ENCODE measurements at places on chromosomes 11 and 22.
A peak's percentile ranks its signal among the peaks of the same experiment; 100 is the strongest.

DNA sequence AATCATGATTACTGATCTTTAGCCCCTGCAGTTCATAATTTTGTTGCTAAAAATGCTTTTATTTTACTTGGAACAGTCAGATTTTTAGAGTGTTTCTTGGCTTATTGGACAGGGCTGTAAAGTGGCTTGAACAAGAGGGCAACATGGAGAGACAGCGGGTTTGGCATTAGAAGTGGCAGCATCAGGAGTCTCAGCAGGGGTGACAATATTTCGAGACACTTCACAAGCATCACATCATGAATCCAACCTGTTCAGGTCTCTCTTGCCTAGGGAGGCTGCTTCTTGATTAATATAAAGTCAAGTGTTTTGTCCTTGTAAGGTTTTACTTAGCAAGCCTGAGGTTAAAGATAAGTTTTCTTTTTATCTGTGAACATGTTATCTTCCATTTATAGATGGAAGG, 2249.5 kb downstream of the LRRC4C start:
- DNase-seq, result no peak

DNA sequence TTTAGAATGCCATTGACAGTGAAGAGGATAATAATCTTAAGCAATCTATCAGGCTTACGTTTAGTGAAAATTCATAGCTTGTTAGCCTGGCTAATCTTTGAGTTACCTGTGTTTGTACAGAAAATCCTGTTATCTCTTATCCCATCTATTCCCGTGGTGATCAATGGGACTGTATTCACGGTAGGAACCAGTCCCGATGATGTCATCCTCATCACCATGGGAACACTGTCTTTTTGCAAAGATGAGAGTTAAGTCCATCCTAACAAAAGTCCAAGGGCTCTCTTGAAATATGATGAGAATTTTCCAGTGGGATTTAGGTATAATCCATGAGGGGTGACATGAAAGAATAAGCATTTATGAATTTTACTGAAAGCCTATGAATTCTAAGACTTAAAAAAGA, 762.2 kb downstream of the ETS1 start:
- DNase-seq, result no peak

GRCh38 chr11:84817998-84818397, 809.1 kb downstream of the DLG2 start:
- DNase-seq, result no peak

DNA sequence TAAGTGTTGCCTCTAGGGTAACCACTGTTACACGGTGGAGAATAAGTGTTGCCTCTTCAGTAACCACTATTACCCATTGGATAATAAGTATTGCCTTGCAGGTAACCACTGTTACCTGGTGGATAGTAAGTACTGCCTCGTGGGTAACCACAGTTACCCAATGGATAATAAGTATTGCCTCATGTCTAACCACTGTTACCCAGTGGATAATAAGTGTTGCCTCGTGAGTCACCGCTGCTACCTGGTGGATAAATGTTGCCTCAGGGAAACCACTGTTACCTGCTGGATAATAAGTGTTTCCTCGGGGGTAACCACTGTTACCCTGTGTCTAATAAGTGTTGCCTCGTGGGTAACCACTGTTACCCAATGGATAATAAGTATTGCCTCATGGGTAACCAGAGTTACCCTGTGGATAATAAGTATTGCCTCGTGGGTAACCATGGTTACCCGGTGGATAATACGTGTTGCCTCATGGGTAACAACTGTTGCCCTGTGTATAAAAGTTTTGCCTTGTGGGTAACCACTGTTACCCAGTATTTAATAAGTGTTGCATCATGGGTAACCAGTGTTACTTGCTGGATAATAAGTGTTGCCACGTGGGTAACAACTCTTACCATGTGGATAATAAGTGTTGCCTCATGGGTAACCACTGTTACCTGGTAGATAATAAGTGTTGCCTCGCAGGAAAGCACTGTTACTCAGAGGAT, 12.3 kb upstream of the NXPE4 start:
- no peak for DNase-seq

DNA sequence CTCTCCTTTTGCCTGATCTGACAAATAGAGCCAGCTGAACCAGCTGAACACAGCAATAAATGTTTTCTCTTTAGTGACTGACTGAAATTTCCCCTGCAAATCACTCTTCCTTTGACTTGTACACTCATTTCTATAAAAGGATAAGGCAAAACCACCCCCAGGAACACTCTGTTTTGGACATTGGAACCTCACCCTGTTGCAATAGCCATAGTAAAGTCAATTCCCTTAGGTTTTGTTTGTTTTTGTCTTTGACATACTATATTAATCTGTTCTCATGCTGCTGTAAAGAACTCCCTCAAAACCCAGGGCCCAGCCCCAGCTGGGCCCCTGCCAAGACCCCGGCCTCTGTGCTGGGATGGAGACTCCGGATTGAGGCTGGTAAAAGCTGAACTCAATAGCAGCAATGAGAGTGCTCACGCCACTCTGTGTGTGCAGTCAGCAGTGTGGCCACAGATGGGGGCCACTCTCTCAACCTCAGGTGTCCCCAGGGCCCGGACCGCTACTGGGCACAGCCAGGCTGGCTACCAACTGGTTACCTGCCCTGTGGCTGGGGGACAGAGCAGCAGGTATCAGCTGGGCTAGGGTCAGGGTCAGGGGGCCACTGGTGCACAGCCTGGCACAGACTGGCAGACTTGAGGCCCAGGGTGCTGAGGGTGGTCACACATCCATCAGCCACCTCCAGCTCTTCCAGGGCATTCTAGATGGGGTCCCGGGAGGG, 597.4 kb downstream of the LUZP2 start:
- DNase-seq, result no peak

DNA sequence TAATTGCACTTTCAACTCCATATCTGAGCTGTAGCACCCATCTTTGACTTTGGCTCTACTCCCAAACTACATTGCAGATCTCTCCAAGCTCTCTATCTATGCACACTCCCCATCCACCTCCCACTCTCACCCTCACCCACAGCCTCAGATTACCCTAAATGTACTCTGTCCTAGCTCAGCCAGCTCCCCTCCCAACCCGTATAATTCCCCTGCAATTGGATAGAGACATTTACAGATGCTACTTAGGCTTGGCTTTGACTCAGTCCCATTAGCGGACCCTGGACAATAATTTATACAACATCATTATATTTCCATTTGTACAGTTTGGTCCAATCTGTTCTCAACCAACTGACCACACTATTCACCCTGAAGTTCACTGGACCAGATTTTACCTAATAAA, 338.9 kb upstream of the ANO3 start:
- DNase-seq, result no peak

DNA sequence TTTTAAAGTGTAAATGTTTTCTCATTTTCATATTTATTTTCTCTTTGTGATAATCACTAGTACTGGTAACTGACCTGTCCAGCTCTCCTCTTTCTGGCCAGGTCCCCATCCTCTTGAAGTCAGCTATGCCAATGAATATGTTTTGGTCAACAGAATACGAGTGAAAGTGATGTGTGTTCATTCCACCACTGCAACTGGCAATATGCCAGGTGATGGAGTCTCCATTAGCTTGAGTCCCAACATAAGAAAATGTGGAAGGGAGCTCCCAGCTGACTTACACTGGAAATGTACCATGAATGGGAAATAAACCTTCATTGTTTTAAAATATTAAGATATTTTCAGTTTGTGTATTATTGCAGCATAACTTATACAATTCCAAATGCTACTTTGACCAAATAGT, 75.8 kb downstream of the CCDC34 start:
- no peak for DNase-seq

DNA sequence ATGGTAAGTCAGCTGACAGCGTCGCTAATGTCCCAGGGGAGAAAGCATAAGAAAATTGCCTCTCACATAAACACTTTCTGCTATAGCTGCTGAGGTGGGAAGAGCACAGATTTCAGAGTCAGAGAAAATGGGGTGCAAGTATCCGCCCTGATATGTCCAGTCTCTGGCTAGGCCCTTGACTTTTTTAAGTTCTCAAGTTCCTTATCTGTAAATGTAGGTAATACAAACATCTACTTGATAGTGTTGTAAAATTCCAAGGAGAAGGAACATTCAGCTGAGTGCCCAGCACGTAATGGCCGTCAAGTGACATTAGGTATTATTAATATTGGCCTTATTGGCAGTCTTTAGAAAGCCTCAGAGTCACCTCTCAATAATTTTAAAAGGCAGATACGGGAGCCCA, 143.6 kb downstream of the NTM start:
- DNase-seq, result no peak

- DNase-seq, result no peak
These were observed 248.0 kb downstream of the ST3GAL4 start for GRCh38 chr11:126603486-126603885.

- DNase-seq, result no peak
These were observed 73.7 kb downstream of the DGCR2 start for GRCh38 chr22:19048531-19048930.

DNA sequence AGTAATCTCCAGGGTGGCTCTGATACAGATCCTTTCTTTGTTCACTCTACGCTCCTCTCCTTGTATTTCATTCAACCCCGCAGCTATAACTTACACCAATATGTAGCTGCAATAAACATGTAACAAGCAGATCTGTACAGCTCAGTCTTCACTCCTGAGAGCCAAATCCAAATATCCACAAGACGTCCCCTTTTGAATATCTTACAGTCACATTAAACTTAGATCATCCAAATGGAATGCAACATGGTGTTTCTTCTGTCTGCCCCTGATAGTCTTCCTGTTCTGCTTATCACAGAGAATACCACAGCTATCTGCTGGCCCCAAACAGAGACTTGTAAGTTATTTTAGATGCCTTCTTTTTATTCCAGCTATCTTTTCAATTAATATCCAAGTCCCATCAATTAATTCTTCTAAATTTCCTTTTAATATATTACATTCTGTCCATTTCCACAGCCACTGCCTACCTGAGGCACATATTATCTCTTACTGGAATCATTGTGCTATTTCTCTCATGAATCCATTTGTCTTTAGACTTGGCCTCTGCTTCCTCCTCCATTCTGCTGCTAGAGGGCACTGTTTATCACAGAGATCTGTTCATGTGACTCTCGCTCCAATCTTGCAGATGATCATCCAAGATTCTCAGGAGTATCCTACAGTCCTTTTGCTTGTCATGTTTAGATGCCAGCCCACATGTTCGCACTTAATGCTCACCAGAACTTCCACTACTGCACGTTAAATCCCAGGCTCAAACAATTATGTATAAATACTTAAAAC, 908.6 kb downstream of the NTM start:
- DNase-seq, result no peak

DNA sequence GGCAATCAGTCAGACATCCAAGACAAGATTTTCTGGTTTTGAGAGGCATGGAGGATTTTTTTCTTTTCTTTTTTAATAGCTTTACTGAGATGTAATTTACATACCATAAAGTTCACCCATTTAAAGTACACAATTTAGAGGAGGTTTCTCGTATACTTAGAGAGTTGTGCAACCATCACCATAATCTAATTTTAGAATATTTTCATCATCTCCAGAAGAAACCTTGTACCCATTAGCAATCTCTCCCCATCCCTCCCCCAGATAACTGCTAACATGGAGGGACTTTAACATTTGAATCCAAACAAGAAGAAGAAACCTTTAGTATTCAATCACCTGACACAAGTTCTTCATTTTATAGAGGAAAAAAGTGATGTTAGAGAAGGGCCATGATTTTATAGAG, 83.6 kb downstream of the CLPB start:
- DNase-seq, result peak; percentile 68

Data from MV-4-11 (cell line).